ENCODE measurements at places on chromosomes 1 and 21. TPM values are rescaled to one million over a fixed set of nuclear protein-coding genes. Genes with fewer than 3 reads are reported as not detected.
A peak's percentile ranks its signal among the peaks of the same experiment; 100 is the strongest.

G0S2 gene
- total RNA-seq = 1.4 TPM

NBPF4 gene
- not detected for total RNA-seq

RNF186 gene
- total RNA-seq = not detected

SLAMF1 gene
- total RNA-seq = 12.8 TPM

GRCh38 chr1:236887081-236887480 is 92.0 kb downstream of the MTR start:
- DNase-seq = no peak

- DNase-seq = no peak
Measured at GRCh38 chr1:34419663-34420136, 243.0 kb downstream of the C1orf94 start.

GRCh38 chr1:7375329-7375728 is 395.8 kb upstream of the VAMP3 start:
- peak; percentile 17 for DNase-seq

- DNase-seq = no peak
Measured at GRCh38 chr1:81690676-81691453, 109.9 kb upstream of the ADGRL2 start.

DNA sequence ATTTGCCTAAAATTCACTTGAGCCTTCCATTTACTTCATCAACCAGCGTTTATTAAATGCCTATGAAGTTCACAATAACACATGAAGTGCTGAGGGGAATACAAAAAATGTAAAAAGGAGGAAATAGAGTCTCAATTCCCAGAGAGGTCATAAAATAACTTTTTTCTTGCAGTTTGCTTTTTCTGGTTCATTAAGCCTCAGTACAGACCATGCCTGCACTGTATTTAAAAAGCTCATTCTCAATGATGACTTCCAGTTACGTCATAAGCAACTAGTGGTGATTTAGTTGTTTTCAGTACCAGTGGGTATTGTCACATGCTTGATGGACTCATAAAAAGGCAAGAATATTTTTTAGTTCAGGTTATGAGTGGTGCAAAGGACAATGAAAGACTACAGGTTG is 160.1 kb upstream of the UBE2U start:
- no peak for DNase-seq

- DNase-seq = no peak
Measured at GRCh38 chr1:17033481-17033880, 20.4 kb downstream of the SDHB start.

DNA sequence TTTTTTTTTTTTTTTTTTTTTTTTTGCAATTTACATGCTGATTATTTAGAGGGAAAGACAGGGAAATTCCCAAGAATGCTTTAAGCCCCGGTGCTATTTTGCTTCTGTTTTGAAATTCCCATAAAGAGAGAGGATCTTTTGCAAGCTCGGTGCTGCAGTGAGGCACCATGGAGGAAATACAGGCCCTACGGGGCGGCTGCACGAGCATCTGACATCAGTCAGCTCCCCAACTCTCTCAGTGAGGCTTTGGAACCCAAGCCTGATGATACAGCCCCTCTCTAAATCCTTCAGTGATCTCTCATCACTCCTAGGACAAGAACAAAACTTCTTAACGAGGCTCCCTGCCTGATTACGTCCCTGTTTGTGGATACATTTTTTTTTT is 791 bp upstream of the CHI3L1 start:
- no peak for DNase-seq

DNA sequence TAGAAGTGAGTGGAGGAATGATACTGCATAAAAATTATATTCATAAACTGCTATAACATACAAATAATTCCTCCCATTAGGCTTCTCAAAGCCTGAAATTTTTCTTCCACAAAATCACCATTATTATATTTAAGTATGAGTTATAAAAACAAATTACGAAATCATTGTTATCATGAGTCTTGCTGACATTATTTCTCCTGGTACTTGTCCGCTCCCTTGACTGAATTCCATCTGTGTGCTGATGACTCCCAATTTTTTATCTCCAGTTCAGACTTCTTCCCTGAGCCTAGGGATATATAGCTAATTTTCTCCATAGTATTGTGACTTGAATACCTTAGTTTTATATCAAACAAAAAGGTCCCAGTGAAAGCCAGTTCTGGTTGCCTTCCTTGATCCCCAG is 268.2 kb downstream of the HMCN1 start:
- no peak for DNase-seq

Measured in CD8-positive, alpha-beta T cell (primary cell).